ENCODE measurements at places on chromosomes 1 and 21. TPM values are rescaled to one million over a fixed set of nuclear protein-coding genes. Genes with fewer than 3 reads are reported as not detected.

DNA sequence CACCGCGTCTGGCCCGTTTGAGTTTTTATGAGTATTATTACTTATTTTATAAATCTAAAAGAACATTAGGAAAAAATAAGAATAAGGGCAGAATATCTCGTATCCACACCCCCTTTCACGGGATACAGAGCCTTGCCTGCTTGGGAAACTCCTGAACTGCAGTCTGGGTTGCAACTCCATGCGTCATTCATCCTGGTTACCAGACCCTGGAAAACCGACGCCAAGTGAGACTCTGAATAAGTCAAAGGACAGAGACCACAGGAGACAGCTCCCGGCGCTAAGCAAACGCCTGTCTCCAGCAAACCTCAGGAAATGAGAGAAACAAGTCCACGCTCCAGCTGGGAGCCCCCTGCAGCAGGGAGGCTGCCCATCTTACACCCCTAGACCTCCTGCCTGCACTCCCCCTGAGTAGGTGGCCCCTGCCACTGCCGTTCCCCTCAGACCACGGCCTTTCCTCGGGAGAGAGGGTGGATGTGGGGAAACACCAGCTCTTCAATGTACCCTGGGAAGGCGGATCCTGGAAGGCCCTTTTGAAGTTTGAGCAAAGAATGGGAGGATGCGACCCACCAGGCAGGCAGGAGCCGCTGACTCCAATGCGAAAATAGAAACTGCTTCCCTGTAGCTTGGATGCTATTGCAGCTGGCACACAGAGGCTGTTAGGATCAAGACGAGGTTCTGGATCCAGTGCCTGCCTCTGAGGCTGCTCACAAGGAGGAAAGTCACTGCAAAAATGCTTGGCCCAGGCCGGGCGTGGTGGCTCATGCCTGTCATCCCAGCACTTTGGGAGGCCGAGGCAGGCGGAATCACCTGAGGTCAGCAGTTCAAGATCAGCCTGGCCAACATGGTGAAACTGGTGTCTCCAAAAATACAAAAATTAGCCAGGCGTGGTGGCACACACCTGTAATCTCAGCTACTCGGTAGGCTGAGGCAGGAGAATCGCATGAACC, 37.7 kb upstream of the GPR157 start:
- DNase-seq, result no peak

DNA sequence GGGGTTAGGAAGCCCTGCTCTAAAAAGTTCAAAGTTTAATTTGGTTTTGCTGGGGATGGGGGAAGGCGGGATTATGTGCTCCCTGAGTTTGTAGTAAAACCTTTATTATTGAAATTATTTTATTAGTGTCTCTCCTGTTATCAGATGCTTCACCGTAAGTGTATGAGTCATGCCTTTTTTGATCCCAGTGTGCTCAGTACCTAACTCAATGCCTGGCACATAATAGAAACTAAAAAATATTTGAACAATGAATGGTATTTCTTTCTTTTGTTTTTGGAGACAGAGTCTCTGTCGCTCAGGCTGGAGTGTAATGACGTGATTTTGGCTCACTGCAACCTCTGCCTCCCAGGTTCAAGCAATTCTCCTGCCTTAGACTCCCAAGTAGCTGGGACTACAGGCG, 6.4 kb downstream of the SNRPE start:
- DNase-seq, result no peak

DNA sequence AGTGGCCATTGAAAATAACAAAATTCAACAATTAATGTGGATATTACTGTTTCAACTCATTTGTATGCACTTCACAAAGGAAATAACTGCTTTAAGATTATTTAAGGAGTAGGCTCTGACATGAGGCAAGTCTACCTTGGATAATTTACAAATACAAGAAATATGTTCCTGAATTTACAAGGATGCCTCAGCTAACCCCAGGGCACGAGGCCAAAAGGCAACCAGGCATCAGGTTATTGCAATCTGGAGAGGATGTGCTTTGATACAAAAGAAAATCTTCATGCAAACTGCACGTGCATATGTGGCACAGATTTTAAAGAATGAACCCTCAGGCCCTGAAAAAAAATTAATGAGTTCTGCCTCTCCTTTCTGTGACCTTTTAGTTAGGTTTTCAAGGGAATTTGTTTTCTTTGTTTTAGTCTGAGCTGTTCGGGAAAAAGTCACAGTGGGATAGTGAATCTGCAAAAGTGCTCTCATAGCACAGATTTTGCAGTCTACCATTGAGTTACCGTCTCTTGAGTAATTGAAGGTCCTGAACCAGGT, 1304.2 kb upstream of the ADGRL4 start:
- no peak for DNase-seq

DNA sequence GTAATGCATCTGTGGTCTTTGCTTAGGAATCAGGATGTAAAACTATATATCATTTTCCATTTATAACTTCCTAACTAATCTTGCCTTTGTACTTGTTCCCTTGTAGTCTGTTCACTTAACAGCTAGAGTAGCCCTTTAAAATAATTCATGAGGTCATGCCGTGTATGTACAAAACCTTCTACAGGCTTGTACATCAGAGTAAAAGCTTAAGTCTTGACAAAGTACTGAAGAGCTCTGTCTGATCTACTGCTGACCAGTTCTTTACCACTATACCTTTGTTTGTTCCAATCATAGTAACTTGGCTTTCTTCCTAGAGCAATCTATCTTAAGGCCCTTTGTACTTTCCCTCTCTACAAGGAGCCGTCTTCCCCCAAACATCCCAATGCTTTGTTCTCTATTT, 90.7 kb upstream of the KIAA1614 start:
- DNase-seq, result no peak

GRCh38 chr1:152582647-152583046, 2.3 kb upstream of the LCE3D start:
- no peak for DNase-seq

DNA sequence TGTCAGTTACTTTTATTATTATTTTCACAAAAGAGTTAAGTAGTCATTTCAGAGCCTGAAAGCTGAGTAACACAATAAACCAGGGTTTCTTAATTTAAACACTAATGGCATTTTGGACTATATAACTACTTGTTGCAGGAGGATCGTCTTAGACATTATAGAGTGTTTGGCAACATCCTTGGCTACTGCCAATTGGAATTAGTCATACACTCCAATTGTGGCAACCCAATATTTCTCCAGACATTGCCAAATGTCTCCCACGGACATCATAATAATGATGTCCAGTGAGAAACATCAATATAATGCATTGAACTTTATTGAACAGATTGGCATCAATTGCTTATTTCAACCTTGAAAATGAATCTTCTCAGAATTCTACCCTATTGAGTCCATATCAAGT, 441.9 kb upstream of the ADGRL4 start:
- no peak for DNase-seq

C2CD4D gene
- total RNA-seq, result 0.11 TPM

DNA sequence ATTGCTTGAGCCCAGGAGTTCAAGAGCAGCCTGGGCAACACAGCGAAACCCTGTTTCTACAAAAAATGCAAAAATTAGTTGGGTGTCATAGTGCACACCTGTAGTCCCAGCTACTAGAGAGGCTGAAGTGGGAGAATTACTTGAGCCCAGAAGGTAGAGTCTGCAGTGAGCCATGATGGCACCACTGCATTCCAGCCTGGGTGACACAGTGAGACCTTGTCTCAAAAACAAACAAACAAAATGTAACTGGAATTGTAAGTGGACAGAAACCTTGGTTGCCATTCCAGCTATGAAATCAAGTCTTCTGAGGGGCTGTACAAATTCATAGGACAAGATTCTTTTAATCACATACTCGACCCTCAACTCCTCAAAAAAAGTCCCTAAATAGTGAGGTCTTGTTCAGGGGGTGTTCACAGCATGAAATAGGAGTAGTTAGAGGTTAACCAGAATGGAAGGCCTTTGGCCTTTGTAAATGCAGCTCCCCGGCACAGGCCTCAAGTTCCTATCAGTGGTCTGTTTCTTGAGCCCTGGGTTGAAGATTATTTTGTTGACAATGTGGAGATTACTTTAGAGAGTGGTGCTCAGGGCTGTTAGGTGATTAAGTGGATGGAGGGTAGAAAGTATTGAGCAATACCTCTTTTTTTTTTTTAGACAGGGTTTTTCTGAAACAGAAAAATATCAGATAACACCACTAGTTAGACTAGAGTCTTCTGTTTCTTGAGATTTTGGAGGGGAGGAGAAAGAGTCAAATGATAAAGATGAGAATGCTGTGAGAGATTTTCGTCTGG, 138.7 kb upstream of the ZNF648 start:
- DNase-seq, result no peak

DNA sequence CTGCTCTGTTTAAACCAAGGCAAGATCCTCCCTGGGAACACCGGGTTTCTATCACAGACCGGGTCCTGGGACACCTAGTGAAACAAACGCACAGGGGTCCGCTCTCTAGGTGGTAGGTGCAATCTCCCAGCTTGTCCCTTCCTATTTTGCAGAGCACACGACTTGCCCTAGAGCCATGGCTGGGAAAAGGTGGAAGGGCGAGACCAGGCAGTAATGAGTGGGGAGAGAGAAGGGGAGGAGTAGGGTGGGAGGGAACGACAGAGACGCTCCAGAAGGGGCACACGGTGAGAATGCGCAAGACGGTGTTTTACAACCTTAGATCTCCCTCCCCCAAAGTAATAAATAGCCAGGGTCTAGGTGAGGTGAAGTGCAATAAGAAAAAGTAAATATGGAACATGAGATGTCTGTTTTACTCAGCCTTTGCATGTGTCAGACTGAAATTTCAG, 9.3 kb upstream of the ARHGAP29 start:
- DNase-seq, result no peak

GRCh38 chr21:28317177-28317950, 675.3 kb downstream of the LTN1 start:
- no peak for DNase-seq

- peak; percentile 57 for DNase-seq
These were observed 66.1 kb upstream of the FAM3B start for GRCh38 chr21:41250519-41250918.

- DNase-seq, result no peak
These were observed 18.5 kb downstream of the OR2T1 start for GRCh38 chr1:248421384-248421783.

DNA sequence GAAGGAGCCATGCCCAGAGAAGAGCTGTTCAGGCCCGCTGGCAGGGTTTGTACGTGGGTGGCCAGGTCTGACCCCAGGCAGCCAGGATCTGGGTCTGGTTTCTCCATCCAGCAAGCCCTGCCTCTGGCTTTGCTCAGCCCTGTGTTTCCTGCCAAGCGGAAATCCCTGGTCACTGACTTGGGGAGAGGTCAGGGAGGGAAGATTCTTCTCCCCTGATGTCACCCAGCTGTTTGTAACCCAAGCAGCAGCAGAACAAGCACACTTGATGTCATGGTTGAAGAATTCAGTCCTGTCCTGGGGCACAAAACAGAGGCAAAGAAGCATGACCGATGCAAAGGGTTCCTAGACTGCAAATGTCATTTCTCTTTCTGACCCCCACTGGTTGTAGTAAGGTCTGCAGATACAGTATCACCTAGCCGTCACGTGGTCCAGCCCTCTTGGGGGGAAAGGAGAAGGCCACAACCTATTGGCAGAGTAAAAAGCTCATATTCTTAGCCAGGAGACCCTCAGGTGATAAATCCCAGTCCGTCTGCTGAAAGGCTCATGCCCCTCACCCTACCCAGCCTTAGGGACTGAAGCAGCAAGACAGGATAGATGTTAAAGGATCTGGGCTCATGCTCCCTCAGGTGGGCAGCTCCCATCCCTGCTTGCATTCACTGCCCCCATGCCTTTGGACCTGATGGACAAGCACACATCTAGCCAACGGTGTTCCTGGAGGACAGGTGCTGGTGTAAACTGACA, 120.9 kb downstream of the SYT2 start:
- DNase-seq, result peak; percentile 93

DNA sequence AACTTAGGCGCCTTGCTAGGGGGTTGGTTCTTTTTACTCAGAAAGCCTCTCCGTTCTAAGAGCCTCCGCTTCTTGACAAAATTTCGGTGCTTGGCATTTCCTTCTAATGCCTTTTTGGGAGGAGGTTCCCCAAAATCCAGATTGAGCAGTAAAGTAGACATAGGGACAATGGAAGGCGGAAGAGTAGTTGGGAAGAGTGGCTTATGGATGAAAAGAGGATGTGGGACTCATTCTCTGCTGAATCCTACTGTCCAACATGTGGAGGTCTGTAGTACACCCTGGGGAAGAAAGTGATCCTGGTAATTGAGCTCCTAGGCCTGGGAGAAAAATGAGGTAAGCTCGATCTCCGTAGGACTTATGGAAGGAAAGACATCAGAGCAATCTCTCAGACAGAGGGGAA, 777 bp upstream of the METTL25B start:
- no peak for DNase-seq

DNA sequence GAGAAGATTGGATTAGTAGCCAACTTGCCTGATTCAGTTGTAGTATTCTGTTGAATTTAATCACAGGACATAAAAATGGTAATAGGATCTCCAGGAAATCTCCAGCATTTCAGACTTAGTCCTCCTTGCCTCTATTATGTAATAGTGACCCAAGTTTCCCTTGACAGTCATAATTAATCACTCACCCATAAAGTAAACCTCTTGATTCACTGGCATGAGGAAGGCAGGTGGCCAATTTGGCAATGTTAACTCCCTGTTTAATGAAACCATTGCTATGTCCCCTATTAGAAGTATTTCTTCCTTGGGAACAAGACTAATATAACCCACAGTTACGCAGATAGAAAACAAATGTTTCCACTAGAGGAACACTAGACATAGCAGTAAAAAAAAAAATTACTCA, 604.8 kb upstream of the CXADR start:
- DNase-seq, result no peak

GRCh38 chr1:65079941-65080340, 68.1 kb upstream of the AK4 start:
- no peak for DNase-seq

DNA sequence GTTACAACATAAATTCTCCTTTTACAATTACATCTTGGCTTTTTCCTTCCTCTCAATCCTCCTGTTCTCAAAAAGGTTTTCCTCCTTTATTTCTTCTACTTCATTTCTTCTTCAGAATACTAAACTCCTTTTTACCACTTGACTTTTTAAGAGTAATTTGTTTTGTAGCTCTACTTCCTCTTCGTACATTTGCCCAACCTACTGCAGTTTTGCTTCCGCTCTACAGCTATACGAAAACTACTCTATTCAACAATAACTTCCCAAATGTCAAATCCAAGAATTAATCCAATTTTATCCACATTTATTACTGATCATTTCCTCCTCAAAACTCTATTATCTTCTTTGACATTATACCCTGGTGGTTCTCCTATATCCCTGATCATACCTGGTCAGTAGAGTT, 3.4 kb downstream of the GDAP2 start:
- no peak for DNase-seq

KPRP gene
- not detected for total RNA-seq

Data from right cardiac atrium (tissue), 5 donors.